ENCODE measurements at places on chromosomes 7 and 10.

DNA sequence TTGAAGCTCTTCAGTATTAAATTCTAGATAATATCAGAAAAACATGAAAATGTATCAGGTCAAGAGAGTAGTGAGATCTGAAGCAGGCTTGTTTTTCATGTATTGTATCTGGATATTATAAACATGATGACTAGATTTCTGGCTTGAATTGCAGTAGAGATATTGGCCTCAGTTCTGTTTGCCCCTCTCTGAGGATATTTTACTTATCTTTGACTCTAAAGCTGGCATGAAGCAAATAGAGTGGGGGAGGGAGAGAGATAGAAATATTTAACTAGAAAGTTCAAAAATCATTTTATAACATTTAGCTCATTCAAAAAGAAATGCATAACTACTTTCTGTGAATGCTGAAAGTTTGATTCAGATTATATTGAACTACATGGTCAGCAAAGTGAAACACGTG, 929.7 kb upstream of the KCND2 start:
- no peak for DNase-seq

- no peak for DNase-seq
Measured at GRCh38 chr10:59125666-59126065, 50.8 kb upstream of the PHYHIPL start.

- no peak for DNase-seq
Measured at GRCh38 chr7:50838675-50839377, 56.1 kb upstream of the GRB10 start.

DNA sequence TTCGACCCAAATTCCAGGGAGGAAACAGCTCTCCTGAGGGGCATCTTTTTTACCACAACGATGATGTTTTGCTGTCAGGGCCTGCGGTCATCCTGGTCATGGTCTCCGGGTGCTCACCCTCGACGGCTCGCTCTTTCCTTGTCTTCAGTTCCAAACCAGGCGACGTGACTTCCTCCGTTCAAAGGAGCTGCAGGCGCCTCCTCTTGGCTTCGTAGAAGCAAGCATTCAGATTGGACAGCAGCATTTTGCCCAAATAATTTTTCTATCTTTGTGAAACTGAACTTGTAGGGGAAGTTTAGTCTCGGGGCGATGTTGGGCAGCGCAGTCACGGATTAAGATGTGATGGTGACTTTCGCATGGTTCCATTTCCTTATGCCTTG, 208.9 kb downstream of the DNAJB6 start:
- DNase-seq = no peak

- no peak for DNase-seq
Measured at GRCh38 chr10:86376403-86376802, 9.8 kb upstream of the GRID1 start.

DNA sequence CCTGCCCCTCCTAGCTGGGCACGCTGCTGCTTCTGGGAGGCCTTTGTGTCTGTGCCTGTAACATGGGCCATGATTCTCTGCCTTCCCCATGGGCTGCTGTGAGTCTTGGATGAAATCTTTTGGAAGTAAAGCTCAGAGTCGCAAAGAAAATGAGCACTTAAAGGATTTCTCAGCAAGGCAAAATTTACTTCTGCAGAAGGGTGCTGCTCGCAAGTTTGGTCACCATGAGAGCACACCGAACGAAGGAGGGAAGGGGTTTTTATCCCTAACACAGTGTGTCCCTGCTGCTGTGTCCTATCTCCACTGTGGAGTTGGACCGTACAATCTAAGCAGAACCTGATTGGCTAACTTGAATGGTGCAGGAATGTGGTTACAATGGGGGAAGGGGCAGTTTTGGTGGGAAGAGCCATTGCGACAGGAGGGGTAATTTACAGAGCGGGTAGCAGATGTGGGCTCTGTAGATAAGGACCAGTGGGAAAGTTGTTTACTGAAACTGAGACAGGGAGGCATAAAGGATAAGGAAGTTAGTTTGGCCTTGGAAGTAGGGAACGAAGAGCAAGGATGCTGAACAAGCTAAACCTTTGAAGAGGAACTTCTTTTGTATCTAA, 57.5 kb downstream of the FANK1 start:
- no peak for DNase-seq

GRCh38 chr10:47255033-47255813, 44.8 kb upstream of the GDF10 start:
- DNase-seq = no peak

GRCh38 chr7:135269921-135270320, 36.3 kb downstream of the STRA8 start:
- no peak for DNase-seq

- DNase-seq = no peak
Measured at GRCh38 chr10:21069278-21069677, 172.2 kb upstream of the NEBL start.

DNA sequence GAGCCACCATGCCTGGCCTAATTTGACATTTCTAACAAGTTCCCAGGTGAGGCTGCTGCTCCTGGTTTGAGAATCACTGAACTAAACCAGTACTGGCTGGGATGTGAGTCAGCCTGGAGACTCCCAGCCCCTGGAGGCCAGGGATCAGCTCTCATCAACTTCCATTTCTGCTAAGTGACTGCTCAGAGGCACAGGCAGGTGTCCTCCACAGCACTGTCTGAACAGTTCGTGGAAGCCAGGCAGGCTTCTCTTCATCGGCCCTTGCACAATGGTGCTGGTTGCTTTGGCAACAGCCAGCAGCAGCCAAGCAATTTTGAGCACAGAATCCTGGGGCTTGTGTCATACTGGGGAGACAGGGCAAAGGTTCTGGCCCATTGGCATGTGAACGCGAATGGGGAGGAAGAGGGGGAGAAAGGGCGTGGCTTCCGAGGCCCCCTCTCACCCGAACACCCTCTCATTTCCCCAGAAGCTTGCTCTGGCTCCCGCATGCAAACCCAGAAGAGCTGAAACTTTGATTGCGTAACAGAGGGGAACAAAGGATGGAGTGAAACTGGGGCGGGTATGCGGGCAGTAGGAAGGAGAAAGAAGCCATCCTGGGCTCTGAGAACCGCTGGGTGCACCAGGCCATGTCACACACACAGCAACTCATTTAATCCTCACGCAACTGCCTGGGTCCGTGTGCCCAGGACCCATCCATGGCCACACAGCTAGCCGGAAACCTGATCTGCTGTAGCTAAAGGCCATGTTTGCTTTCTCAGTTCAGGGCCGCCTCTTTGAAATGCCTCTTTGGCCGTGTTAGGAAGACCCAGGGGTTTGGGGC, 9.0 kb upstream of the POR start:
- DNase-seq = no peak

GRCh38 chr10:79266543-79267312, 80.5 kb upstream of the PPIF start:
- no peak for DNase-seq

GRCh38 chr7:137751361-137752009, 95.3 kb downstream of the DGKI start:
- DNase-seq = no peak

- DNase-seq = no peak
Measured at GRCh38 chr7:51471981-51472296, 155.3 kb upstream of the COBL start.

- DNase-seq = no peak
Measured at GRCh38 chr10:74651565-74651964, 174.8 kb upstream of the KAT6B start.

GRCh38 chr7:158750702-158751101, 46.1 kb upstream of the NCAPG2 start:
- no peak for DNase-seq

DNA sequence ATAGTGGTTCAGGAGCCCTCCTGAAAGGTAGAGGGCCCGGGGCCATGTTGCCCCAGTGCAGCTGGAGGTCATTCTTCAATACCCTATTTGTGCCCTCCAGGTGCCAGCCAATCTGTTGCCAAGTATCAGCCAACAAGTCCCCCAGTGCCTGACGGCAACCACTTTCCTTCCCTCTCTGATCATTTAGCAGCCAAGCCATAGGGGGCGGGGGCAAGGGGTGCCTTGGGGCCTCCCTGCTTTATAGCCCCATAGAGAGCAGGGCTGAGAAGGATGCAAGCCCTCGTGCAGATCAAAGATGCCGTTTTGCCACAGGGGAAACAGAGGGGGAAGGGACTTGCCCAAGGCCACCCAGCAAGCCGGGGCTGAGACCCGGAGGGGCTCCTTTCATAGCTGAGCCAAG, 149.0 kb upstream of the CHST15 start:
- DNase-seq = no peak

- DNase-seq = no peak
Measured at GRCh38 chr10:43114743-43115611, 23.3 kb upstream of the CSGALNACT2 start.

DNA sequence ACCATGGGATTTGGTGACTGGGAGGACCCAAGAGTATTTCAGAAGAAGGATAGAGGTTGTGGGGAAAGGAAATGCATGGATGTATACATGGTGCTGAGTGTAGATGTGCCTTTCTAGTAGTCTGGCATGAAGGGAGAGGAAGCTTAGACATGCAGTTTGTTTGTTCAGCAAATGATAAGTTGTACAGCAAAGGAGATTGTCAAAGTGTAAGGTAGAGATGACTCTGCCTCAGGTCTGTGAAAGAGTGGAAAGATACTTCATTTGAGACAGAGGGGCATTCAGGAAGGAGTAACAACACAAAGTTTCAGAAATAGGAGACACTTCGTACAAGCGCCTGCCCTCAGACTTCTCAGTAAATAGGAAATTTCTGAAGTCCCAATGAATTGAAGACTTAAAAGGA, 152.3 kb downstream of the CELF2 start:
- DNase-seq = no peak

- DNase-seq = peak; percentile 82
Measured at GRCh38 chr7:149624419-149625339, 127.1 kb upstream of the ZNF746 start.

GRCh38 chr7:100694098-100694745, at the start of gene GIGYF1:
Gene GIGYF1, minus strand, starts transcription at chr7:100694250. Its CDS starts 6,012 bp downstream, at chr7:100688238.
- peak; percentile 48 for DNase-seq

DNA sequence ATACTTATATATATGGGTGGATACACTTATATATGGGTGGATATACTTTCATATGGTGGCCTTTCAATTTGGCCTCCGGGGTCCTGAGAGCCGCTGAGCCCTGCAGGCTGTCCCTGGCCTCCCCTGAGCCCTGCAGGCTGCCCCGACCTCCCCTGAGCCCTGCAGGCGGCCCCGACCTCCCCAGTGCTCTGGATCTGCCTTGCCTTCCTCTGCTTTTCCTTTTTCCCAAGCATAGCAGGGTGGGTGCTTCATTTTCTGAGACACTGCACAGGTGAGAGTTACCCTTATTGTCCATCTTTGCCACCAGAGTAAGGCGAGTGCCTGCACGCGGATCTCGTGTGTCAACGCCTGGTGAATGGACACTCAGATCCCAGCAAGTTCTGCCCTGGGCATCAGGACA, 106.6 kb downstream of the VIPR2 start:
- no peak for DNase-seq

- no peak for DNase-seq
Measured at GRCh38 chr10:82953331-82953730, 1078.3 kb downstream of the NRG3 start.

GRCh38 chr7:1939434-1940401, 269.6 kb downstream of the ELFN1 start:
- DNase-seq = no peak

DNA sequence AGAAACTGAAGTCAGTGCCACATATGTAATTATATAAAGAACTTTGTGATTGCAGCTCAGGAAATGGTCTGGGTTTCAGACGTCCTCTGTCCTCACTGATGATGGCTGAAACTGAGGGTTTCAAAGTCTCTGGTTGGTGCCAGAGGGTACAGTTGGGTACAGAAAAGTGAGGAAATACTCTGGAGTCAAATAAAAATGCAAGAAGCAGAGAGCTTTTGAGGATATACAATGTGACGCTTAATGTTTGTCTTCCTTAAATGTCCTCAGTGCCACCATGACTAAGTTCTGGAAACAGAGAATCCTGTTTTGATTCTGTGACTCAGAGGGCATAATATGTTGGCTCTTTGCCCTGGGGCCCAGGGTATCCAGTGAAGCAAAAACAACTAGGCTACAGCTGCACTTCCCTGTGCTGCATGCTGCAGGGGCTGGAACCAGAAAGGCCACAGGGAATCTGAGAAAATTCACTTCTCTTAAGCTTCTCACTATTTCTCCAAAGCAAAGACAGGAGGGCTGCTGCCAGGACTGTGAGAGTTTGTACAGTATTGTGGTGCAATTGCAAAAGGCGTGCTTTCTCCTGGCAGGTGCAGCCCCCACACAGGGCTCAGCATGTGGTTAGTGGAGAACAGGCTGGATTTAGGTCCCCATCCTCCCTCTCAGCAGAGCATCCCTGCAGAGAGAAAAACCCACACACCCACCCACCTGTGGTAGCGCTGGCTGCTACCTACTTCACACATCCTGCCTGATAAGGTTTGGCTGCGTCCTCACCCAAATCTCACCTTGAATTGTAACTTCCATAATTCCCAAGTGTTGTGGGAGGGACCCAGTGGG, 169.5 kb upstream of the SVIL start:
- DNase-seq = no peak

DNA sequence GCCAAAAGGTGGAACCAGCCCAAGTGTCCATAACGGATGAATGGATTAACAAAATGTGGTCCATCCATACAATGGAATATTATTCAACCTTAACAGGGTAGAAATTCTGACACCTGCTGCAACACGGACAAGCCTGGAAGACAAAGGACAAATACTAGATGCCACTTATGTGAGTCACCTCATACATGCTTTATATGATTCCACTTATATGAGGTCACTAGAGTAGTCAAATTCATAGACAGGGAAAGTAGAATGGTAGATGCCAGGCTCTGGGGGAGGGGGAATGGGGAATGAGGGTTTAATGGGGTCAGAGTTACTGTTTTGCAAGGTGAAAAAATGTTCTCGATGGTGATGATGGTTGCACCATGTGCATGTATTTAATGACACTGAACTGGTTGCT, 34.0 kb upstream of the CYTH3 start:
- DNase-seq = no peak

GRCh38 chr10:97378933-97379921, 21.9 kb downstream of the RRP12 start:
- DNase-seq = no peak

- no peak for DNase-seq
Measured at GRCh38 chr7:17554341-17555015, 256.0 kb downstream of the AHR start.

DNA sequence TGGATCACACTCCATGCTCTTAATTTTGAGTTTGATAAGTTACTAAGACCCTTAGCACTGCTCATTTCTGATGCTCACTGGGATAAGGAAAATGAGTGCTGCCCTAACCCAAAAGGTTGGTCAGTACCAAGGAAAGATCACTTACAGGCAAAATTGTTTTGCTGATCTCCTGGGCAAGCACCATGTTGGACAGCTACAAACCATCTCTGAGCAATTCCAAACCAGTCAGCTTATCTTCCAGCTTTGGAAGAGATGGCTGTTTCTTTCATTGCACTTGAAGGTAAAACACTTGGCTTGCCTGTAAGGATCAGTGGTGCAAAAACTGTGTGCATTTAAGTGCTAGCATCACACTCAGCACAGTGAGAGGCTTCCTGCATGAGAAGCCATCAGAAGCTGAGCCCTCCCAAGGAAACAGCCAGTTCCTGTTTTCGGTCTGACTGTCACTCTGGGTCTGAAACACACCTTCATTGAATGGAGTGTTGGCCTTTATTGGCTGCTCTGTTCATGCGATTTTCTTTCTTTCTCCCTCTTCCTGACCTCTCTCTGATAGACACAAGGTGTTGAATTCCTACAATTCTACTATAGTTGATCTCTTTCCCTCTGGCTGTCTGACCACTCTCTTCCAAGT, 126.4 kb upstream of the GHITM start:
- no peak for DNase-seq

- DNase-seq = no peak
Measured at GRCh38 chr10:129545261-129545660, 78.2 kb downstream of the MGMT start.

Measured in stimulated activated CD8-positive, alpha-beta memory T cell treated with anti-CD3 and anti-CD28 coated beads, Interleukin-12 subunit alpha, Interleukin-12 subunit beta, amount 100 ng/mL, for 1 hour (primary cell).